ENCODE measurements at places on chromosomes 16 and 17.
A peak's percentile ranks its signal among the peaks of the same experiment; 100 is the strongest.

GRCh38 chr17:75260641-75261335 is 618 bp downstream of the GGA3 start:
- DNase-seq: no peak

DNA sequence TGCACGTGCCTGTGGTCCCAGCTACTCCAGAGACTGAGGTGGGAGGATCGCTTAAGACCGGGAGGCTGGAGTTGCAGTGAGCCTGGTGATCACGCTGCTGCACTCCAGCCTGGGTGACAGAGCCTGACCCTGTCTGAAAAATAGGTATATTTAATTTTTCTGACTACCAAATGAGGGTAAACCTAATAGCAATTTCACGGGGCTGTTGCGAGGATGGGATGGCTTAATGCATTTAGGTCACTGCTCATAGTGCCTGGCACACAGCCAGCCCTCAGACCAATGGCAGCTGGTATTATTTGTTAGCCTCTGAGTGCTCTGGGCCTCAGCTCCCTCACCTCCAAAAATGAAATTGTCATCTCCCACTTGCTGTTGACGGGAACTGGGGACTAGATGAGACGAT is 5.9 kb upstream of the CDIP1 start:
- no peak for DNase-seq

GRCh38 chr16:11493531-11493929 is 93.2 kb downstream of the LITAF start:
- no peak for DNase-seq

GRCh38 chr16:27618606-27619327 is 68.8 kb downstream of the KATNIP start:
- DNase-seq: no peak

- DNase-seq: no peak
These were observed 22.0 kb upstream of the ARL2BP start for GRCh38 chr16:57223057-57223456.

DNA sequence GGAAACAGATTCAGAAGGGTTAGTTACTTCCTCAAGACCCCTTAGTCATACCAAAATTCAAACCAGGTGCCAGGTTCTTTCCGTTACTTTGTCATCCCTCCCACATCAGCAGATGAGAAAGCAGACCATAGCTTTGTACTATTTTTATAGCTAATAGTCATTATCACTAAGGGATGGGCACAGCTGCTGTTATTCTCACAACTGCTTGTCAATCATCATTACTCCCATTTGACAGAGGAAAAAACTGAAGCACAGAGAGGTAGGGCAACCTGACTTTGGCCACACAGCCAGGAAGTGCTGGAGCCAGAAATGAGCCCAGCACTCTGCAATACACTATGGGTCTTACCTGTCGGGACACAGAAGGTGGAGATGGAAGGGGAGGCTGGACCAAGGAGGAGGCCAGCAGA is 30.0 kb downstream of the TEKT5 start:
- no peak for DNase-seq

DNA sequence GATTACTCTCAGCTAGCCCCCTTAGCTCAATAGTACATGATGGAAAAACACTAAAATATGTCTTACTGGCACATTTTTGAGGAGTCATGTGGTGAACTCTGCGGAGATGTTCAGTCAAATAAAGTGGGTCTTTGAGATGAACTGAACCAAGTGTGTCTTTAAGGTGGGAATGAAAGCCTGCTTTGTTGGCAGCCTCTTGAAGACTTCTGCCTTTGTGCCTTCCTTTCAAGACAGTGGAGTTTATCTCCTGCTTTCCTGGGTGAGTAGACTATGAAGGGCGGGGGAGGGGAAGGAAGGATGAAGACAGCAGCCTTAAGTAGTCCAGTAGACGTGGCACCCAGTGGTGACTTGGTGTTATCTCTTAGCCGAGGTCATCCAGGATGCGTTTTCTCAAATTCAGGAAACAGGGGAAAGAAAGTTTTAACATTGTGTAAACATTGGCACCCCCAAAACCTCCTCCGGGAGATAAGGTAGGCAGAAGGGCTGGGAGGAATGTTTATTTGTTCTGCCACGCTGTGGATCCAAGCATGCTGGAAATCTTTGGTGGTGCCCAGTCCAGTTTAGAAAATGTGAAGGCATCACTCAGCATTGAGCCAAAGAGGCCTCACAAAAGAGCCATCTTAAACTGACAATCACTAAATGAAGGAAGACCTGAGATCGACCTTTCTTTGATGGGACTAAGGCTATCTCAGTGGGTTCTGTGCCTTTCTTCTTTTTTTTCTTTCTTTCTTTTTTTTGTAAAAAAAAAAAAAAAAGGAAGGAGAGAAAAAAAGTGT is 220.6 kb downstream of the FTO start:
- no peak for DNase-seq

DNA sequence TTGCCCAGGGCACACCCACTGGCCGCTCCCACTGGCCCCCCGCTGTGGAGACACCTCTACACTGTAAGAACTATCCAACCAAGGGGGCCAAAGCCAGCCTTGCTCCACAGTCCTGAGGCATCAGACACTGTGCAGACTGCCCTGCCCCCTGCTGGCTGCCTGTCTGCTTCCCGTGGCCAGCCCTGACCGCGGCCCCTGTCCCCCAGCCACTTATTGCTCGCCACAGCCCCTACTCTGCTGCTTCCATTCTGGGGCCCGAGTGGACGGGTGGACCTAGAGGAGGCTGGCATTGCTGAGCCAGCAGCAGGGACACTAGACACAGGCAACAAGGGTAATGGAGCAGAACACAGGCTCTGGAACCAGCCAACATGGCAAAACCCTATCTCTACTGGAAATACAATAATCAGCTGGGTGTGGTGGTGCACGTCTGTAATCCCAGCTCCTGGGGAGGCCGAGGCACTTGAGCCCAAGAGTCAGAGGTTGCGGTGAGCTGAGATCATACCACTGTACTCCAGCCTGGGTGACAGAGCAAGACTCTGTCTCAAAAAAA is 19.7 kb upstream of the LRRC37A3 start:
- DNase-seq: peak; percentile 53

DNA sequence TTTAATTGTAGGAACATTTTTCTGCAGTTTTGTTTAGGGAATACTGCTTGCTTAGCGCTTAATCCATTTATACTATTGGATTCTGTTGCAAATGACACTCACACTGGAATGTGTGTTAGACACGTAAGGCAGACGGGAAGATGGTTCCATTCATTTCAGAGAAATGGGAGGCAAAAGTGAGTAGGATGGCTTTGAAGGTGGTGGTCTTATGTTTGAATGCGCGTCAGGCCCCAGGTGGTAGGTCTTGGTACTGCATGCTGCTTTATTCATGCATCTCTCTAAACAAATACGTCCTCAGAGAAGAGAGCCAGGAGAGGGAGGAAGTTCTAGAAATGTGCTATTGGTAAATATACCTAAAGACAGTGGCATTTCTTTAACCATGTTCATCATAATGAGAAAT is 997.6 kb upstream of the RBFOX1 start:
- DNase-seq: no peak

DNA sequence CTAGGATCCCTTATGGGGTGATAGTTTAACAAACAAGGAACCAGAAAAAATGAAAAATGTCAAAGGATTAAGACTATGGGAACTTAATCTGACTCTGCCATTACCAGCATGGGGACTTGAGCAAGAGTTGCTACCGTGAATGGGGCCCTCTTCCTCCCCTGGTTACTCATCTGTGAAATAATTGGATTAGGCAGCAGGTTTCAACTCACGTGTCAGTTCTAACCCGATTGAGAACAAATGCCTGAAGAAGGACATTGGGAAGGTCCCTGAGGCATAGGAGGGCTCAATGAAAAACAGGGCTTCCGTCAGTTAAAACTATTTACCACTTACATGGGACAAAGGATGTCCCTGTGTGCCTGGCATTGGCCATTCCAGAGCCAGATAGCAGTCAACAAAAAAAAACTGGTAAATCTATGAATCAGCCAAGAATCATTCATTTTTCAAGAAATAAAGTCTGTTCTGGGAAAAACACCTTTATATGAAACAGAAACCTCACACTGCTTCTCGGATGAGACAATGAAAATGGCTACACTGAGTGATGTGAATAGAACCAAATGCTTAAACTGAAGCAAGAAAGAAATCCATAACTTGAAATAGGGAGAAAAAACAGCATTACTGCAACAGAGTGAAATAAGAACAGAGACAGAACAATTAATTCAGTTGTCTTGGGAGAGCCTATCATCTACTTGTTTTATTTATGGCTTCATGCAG is 104.3 kb downstream of the ADAMTS18 start:
- DNase-seq: no peak

Measured in stimulated activated CD4-positive, alpha-beta T cell treated with anti-CD3 and anti-CD28 coated beads, TNF-alpha, amount 100 ng/mL, for 1 hour (primary cell).